ENCODE measurements at places on chromosomes 5 and 9.

DNA sequence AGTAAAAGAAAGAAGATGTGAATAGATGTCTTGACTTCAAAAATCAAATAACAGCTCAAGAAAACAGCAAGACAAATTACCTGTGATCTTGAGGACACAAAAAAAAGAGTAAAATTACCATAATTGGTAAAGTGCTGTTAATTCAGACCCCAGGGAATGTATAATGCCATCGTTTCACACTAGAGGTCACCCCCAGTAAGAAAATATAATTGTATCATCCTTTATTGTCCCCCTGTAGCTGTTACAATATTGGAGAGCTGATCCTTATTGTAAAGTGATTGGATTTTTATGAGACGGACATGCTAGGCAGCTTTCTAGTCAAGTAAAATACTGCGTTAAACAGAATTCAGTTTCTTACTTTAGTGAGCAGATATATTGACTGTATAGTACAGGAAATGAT, 377.0 kb downstream of the TLE1 start:
- DNase-seq: no peak

DNA sequence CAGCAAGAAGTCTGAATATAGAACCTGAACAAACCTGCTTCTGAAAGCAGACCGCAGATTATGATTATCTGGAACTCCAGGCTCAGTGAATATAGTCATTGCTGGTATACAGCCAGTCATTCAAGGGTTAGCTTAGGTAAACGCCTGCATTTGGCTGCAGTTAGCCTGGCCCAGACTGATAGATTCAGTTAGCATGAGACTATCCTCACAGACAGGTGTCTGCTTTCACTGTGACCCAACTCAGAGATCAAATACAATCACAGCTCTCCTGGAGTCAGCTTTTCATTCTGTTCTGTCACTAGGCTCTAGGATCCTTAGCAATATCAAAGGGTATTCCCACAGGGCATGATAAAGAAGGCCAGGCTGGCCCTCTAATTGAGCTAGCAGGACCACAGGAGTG, 138.6 kb upstream of the PLCXD3 start:
- no peak for DNase-seq

- no peak for DNase-seq
These were observed 150.6 kb downstream of the ERCC6L2 start for GRCh38 chr9:96025995-96026602.

DNA sequence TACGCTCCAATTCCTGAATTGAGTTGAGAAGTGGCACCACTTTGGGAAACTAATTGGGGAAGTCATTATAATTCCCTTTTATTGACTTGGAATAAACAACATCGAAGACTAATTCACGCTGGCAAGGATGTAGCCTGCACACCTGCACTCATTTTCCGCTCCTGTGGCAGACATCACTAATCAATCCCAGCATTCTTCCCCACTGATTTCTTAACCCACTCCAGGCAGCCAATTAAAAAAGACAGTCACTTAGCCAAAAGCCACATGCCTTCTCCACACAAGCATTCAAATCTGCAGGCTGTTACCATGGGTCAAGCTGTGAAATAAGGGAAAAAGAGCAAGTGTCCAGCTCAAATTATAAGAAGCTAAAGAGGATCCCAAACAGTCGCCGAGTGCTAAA, 68.2 kb upstream of the HRH2 start:
- no peak for DNase-seq

DNA sequence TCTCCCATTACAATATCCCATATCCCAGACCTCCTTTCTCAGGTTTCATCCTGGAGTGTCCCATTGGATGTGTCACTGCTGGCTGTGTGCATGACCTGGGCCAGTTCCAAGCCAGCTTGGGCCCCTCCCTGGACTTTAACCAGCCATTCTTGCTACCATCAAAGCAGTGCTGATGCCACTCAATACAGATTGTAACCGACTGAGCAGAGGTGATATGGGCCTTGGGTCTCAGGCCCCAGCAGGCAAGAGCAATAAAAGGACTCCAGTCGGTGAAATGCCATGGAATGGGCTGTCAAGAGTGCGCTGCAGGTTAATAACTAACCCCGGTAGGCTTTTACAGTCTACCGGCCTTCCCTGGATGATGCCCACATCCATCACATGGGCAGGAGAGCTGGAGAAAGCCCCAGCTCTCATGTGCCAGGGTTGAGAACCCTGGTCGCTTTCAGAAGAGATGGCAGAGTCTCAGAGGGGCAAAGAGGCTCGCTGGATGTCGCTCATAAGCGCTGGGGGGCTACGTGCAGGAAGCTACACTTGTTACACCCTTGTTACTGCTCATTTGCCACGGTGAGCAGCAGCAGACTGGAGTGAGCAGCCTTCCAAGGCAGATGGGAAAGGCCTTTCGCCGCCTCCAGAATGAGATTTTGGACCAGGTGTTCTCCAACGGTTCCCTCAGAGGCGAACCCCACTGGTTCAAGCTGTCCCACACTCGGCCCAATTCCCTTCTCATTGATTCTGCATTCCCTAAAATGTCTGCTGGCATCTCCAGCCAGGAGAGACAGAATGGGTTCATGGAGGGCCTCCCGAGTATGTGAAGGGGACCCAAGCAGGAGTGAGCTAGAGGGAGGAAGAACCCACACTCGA, 13.2 kb downstream of the EPB41L4B start:
- DNase-seq: no peak

- no peak for DNase-seq
These were observed 176.4 kb upstream of the MRPS30 start for GRCh38 chr5:44632344-44632743.

DNA sequence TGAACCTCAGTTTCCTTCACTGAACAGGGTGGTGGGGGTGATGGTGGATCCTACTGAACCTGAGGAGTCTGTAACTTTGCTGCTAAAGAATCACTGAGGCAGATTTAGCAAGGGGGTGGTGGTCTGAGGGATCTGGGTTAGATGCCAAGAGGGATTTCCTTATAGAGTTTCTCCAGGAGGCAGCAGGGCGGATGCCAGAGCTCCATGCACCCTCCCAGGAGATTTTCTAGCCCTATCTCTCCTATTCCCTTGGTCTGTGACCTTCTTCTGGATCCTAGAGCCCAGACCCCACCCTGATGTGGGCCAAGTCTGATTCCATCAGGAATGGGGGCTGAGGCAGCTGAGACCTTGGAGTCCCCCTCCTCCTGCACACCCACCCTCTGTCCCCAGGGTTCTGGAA, 6.0 kb downstream of the PTGS1 start:
- no peak for DNase-seq

DNA sequence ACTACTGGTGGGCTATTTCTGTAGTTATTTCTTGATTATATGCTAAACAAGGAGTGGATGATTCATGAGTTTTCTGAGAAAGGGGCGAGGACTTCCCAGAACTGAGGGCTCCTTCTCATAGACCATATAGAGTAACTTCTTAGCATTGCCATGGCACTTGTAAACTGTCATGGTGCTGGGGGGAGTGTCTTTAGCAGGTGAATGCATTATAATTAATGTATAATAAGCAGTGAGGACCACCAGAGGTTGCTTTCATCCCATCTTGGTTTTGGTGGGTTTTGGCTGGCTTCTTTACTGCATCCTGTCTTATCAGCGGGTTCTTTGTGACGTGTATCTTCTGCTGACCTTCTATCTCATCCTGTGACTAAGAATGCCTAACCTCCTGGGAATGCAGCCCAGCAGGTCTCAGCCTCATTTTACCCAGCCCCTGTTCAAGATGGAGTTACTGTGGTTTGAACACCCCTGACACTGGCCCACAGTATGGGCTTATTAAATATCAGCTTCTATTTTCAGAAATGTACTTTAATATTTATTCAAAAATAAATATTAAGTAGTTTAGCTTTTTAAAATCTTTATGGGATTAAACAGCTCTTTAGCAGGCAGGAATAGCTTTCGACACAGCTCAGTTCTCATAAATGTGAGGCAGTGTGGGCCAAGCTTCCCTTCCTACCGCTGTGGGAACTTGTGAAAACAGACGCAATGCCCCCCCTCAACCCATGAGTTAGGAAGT, 44.4 kb downstream of the GALNT12 start:
- no peak for DNase-seq

- DNase-seq: no peak
These were observed 216.9 kb upstream of the TMEM161B start for GRCh38 chr5:88485531-88485930.

All from heart right ventricle (tissue), 16 donors.